Keratinocyte (primary cell): ENCODE measurements at places on chromosomes 5 and 9.
A peak's percentile ranks its signal among the peaks of the same experiment; 100 is the strongest.

DNA sequence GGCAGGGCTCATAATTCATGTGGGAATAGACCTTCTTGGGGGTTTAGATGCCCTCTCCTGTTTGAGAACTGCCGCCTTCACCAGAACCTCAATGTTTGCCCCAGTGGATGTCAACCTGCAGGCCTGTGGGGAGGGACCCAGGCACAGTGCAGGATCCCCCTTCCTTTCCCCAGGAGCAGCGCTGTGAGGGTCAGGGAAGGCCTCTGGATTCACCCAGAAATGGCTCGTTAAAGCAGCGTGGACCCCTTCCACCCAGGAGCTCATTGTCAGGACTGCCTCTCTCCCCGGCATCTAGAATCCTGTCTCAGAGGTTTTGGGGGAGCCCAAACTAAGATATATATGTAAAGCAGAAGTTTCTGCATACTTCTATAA, 188.3 kb downstream of the GADD45G start:
- H3K4me1 ChIP-seq, result peaks cover 4% of the 10 kb centered on the region
- DNase-seq, result no peak
- no peaks in the 10 kb centered on the region for H3K36me3 ChIP-seq
- no peak overlapping the region for H3K27ac ChIP-seq

DNA sequence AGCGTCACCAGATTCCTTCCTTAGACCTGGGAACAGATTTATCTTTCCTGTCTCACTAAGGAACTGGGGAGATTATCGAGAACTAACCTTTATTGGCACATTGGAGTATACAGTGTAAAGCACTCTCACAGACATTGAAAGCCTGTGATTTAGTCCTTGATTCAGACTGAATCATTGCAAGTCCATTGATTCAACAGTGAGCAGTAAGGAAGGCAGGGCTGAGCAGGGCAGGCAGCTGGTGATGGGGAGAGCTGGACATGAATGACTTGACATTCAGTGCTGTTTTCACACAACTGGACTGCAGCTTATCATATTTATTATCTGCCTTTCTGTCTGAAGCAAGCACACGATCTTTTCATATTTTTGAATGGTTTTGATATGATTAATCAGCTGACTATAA, 16.2 kb downstream of the ISOC1 start:
- H3K27ac ChIP-seq, result no peak overlapping the region
- H3K4me1 ChIP-seq, result peaks cover 23% of the 10 kb centered on the region
- no peak overlapping the region for H3K4me3 ChIP-seq
- no peak for DNase-seq
- no peaks in the 10 kb centered on the region for H3K36me3 ChIP-seq
- H3K27me3 ChIP-seq, result no peaks in the 10 kb centered on the region

- no peak overlapping the region for H3K27ac ChIP-seq
- DNase-seq, result no peak
- H3K4me3 ChIP-seq, result no peak overlapping the region
- H3K36me3 ChIP-seq, result no peaks in the 10 kb centered on the region
Measured at GRCh38 chr5:170405817-170406216, 16.6 kb upstream of the KCNMB1 start.

DNA sequence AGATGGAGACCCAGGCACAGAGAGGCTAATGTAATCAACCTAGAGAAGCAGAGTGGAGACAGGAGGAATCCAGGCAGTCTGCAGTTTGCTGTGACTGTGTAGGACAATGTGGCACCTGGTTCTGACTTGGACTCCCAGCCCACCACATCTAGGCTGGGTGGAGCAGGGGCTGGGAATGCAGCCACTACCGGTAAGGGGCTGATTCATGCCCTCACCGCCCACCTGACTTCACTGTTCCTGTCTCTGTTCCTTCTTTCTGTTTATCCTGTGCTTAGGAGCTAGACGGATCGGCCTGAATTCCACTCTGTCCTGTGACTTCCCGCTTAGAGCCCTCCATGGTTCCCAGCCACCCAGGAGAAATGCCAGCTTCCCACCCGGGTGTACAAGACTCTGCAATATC, 2.6 kb downstream of the PDLIM4 start:
- H3K36me3 ChIP-seq, result peaks cover 21% of the 10 kb centered on the region
- H3K4me3 ChIP-seq, result peak overlapping the region; percentile 95
- H3K27me3 ChIP-seq, result no peaks in the 10 kb centered on the region
- peaks cover 45% of the 10 kb centered on the region for H3K4me1 ChIP-seq

- DNase-seq, result no peak
- no peaks in the 10 kb centered on the region for H3K27me3 ChIP-seq
- no peaks in the 10 kb centered on the region for H3K4me1 ChIP-seq
- no peaks in the 10 kb centered on the region for H3K36me3 ChIP-seq
- H3K4me3 ChIP-seq, result no peak overlapping the region
Measured at GRCh38 chr5:172757394-172758010, 13.5 kb downstream of the DUSP1 start.

DNA sequence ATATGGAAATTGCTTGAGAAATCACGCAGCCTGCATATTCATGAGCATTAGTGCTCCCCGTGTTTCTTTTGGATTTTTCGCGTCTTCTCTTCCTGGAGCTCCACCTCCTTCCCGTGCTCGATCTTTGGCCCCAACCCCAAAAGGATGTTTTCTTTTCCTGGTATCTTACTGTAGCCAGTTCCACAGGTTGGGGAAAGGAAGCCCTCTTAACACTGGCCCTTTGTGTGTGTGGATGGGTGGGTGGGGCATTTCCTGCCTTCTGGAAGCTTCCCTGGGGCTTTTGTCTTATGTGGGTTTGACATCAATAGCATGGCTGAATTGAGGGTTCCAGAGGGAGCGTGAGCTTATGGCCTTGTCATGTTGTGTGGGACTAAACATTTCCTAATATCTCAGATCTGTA, 21.9 kb downstream of the STXBP1 start:
- DNase-seq, result no peak
- peaks cover 26% of the 10 kb centered on the region for H3K4me1 ChIP-seq
- H3K27me3 ChIP-seq, result no peaks in the 10 kb centered on the region
- H3K27ac ChIP-seq, result no peak overlapping the region
- H3K4me3 ChIP-seq, result no peak overlapping the region

GRCh38 chr9:114902786-114903524, 27.4 kb downstream of the TNFSF8 start:
- H3K27me3 ChIP-seq, result no peaks in the 10 kb centered on the region
- DNase-seq, result no peak
- no peaks in the 10 kb centered on the region for H3K36me3 ChIP-seq
- H3K27ac ChIP-seq, result no peak overlapping the region

GRCh38 chr5:151063142-151063989, 17.5 kb downstream of the TNIP1 start:
- no peak for DNase-seq
- no peak overlapping the region for H3K27ac ChIP-seq
- H3K4me3 ChIP-seq, result no peak overlapping the region
- peaks cover 67% of the 10 kb centered on the region for H3K36me3 ChIP-seq

DNA sequence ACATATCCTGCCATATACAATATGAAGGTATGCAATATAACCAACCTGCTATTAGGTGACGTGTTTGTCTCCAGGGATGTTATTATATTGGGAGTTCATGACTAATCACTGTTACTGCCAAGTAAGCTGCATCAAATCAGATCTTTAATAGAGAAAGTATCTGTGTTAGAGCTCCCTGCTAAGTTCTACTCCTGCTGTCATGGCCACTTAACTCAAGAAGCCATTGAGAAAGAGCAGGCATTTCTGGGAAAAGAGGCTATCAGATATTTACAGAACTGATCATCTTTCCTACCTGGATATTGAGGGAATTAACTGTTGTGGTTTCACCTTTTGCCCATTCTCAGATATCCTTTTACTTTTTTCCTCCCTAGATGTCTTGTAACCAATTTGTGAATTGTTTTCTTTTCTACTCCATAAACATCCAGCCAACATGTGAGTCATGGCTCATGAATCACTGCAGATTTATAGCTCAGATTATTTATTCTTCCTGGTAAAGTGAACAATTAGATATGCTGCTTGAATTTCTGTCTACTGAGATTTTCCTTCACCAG, 634.8 kb upstream of the FAM174A start:
- peak; percentile 1 for DNase-seq
- peak overlapping the region; percentile 62 for H3K27ac ChIP-seq
- H3K4me1 ChIP-seq, result peaks cover 12% of the 10 kb centered on the region
